Endothelial cell (in vitro differentiated cells): ENCODE measurements at places on chromosomes 2 and 18.

GRCh38 chr2:36951027-36951518 is 15.3 kb downstream of the STRN start:
- no peak for DNase-seq
- H3K27ac ChIP-seq: no peak overlapping the region
- no peak overlapping the region for H3K4me3 ChIP-seq
- H3K36me3 ChIP-seq: peaks cover 4% of the 10 kb centered on the region
- H3K27me3 ChIP-seq: no peaks in the 10 kb centered on the region

DNA sequence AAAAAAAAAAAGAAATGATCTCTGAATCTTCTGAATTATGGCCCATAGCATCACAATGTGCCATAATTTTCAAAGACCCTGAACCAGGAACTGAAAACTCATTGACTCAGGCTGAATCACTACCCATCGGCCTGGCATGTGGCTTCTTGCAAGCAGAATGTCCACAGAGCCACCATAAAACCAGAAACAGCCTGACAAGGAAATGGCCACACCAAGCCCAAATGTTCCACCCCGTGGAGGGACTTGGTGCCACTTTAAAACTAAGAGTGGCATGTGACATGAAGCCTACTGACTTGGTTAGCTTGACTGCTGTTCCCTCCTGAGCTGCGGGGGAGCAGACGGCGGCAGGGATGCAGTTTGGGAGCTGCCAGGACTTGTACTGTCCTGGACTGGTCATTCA is 71.2 kb upstream of the RBM44 start:
- H3K4me3 ChIP-seq: no peak overlapping the region
- peaks cover 22% of the 10 kb centered on the region for H3K4me1 ChIP-seq
- DNase-seq: no peak
- no peaks in the 10 kb centered on the region for H3K36me3 ChIP-seq
- H3K27me3 ChIP-seq: peaks cover 1% of the 10 kb centered on the region
- H3K27ac ChIP-seq: no peak overlapping the region

DNA sequence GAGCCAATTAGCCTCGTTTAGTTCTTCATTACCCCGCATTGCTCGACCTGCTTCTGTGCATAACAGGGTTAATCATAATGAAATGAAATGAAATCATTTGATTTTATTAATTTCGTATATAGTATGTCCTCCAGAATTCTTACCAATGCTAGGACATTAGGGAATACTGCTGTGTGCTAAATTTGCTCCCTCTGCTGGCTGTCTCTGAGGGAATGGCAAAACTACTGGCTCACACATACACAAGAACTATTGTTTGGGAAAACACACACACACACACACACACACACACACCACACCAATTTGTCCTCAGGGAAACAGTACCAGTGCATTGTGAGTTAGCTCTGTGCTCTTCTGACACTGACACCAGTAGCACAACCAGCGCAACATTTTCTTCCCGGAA is 273.3 kb upstream of the TCF4 start:
- peaks cover 3% of the 10 kb centered on the region for H3K4me1 ChIP-seq
- DNase-seq: peak; percentile 42
- no peaks in the 10 kb centered on the region for H3K36me3 ChIP-seq
- H3K4me3 ChIP-seq: no peak overlapping the region

DNA sequence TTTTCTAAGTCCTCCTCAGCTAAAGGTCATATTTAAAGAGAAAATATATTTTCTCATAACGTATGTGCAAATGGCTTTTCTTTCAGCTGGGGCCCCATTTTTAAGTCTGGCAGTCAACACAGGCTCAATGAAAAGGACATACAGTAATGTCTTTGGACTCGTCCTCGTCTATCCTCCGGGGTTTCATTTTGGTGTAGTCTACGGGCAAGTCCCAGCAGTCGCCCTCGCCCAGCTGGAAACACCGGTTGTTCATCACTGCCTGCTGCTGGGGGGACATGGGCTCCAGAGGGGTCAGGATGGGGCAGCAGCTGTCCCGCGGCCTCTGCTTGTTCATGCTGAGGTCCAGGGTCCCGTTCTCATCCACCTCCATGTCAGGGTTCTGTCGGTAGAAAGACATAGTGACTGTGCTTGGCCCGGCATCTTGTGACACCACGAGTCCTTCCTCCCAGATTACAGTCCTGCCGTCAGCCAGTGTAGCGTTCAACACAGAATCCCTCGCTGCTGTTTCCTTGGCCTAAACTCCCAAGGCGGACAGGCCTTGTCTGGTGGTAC is 144.9 kb upstream of the PXDN start:
- no peak for DNase-seq
- peaks cover 6% of the 10 kb centered on the region for H3K4me1 ChIP-seq
- H3K36me3 ChIP-seq: no peaks in the 10 kb centered on the region
- peaks cover 7% of the 10 kb centered on the region for H3K27me3 ChIP-seq
- no peak overlapping the region for H3K4me3 ChIP-seq
- H3K27ac ChIP-seq: no peak overlapping the region

- H3K36me3 ChIP-seq: peaks cover 4% of the 10 kb centered on the region
- H3K27ac ChIP-seq: no peak overlapping the region
- DNase-seq: no peak
- H3K4me1 ChIP-seq: peaks cover 14% of the 10 kb centered on the region
Observed at GRCh38 chr2:236161531-236161930, 6.7 kb downstream of the GBX2 start.

GRCh38 chr18:80245781-80246444 is 1.4 kb downstream of the PARD6G start:
- H3K27ac ChIP-seq: no peak overlapping the region
- DNase-seq: no peak
- peaks cover 7% of the 10 kb centered on the region for H3K27me3 ChIP-seq
- peak overlapping the region; percentile 90 for H3K4me3 ChIP-seq
- H3K36me3 ChIP-seq: no peaks in the 10 kb centered on the region
- no peaks in the 10 kb centered on the region for H3K4me1 ChIP-seq
